ENCODE measurements at places on chromosomes 7 and 10. TPM values are rescaled to one million over a fixed set of nuclear protein-coding genes. Genes with fewer than 3 reads are reported as not detected.

DNA sequence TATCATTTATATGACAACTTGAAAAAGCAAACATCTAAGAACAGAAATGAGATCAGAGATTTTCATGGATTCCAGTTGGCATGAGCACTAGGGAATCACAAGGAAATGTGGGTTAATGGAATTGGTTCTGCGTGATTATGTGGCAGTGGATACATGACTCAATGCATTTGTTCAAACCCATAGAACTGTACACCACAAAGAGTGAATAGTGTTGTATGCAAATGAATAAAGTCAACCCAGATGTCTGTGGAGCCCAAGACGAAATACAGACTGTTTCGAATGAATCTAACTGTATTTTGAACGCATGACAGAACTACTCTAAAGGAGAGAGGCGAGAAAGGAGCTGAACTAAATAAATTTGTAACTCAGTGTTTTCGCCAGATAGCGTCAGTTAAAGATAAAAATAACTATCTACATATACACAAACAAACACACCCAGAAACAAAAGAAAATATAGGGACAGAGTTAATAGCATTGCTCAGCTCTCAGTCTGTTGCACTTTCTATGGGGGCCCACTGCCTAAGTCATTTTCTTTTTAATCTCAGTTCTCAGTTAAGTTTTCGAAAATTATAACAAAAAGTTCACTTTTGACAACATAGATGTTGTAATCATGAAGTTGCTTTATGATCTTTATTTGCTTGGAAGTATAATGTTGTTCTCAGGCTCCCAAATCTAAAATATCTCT is 636.7 kb upstream of the SEMA3D start:
- no peak for DNase-seq

DNA sequence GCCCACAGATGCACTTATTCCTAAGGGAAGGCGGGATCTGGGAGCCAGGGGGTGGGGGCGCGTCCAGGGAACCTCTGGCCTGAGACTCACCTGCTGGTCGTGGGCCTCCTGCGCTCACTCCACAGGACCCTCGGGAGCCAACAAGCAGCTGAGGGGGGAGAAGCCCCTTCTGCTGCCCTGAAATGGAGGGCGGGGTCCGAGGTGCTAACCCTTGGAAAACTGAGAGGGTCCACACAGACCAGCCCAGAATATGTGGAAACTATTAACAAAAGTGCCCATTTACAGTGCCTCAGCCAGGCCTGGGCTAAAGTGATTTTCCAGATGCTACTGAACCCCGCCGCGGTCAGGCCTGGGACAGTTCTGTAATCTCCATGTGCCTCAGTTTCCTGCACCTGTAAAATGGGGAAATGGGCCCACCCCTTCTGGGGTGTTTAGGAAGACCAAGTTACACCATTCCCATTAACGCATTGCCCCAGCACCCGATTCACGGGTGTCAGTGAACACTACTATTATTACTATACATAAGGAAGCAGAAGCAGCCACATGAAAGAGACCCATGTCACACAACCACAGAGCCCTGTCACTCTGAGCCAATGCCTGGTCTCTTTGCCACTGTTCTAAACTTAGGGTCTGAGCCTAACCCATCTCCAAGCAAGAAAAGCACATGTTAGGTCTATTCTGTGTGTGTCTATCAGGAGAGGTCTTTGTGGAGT is 630 bp upstream of the VSTM4 start:
- no peak for DNase-seq

GRCh38 chr10:11603741-11604140 is 7.7 kb downstream of the USP6NL start:
- no peak for DNase-seq

DNA sequence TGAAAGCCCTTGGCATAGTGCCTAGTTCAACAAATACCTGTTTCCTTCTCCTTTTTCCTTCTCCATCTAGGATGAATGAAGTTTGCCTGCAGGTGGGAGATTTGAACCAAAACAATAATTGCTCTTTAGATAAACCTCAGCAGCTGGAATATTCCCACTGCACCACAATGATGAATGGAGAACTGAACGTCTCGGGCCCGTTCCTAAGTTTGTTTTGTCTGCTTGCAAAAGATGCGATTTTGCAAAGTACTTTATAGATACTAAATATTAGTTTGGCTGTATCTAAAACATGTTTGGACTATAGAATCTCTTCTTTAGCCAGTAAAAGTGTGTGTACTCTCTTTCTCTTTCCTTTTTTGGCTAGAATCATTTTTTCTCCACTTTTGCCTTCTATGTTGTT is 75.8 kb upstream of the BMPER start:
- no peak for DNase-seq

- peak; percentile 52 for DNase-seq
These were observed 38.3 kb upstream of the TOMM7 start for GRCh38 chr7:22860784-22861482.

TMEM229A gene
- total RNA-seq: 22.2 TPM
